ENCODE measurements at places on chromosomes 2 and 18. TPM values are rescaled to one million over a fixed set of nuclear protein-coding genes. Genes with fewer than 3 reads are reported as not detected.
A peak's percentile ranks its signal among the peaks of the same experiment; 100 is the strongest.

GRCh38 chr2:113275556-113276215 lies 3.0 kb downstream of the PAX8 start:
- no peak for DNase-seq

DNA sequence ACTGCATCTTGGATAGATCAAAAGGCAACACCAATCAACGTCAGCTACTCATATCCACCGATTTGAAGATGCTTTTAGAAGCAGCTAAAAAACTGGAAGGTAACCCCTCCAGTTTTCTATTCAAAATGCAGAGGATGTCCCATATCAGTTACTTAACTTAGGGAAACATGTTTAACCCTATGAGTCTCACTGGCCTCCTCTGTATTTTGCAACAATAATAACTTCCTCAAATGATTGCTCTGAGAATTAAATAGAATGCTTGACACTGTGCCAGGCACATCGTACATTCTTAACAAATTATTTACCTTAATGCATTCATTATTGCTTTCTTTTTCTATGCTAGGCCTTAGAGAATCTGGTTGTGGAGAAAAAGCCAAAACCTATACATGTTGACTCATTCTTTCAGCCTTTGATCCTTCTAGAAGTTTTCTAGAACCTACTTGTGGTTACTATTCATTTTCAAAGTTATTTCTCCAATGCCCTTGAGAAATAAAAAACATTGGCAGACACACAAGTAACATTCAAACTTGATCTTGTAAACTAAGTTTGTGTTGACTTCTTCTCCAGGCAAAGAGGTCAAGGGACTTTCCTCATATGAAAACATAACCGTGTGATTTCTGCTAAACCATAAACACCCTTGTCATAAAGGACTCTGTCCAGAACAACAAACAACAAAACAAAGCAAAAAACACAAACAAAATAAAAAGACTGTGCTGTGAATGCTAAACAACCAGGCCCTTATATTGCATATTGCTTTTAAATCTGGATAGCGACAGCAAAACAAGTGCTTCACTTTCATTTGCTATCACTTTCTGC lies 4.6 kb downstream of the DOCK10 start:
- no peak for DNase-seq

DNA sequence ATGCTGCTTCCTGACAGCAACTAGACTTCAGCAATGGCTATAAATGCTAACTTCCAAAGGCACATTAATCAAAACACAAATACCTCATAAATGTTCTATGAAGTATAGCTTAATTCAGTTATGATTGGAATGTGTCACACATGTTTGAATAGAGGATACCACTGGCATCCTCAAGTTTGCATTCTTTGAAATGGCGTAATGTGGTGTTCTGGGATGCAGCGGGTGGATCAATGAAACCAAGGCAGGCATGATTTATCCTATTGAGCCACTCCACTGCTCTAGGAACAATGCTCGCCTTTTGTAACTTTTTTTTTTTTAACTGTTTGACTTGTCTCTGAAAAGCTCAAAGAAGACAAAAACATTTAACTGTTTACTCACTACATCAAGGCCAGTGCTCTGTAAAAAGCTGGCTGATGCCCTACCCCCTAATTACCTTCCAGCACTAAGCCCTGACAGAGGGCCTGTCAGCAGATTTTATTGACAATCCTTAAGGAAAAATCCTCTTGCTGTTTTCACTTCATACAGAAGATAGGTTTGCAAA lies 278.8 kb upstream of the SESTD1 start:
- no peak for DNase-seq

DNA sequence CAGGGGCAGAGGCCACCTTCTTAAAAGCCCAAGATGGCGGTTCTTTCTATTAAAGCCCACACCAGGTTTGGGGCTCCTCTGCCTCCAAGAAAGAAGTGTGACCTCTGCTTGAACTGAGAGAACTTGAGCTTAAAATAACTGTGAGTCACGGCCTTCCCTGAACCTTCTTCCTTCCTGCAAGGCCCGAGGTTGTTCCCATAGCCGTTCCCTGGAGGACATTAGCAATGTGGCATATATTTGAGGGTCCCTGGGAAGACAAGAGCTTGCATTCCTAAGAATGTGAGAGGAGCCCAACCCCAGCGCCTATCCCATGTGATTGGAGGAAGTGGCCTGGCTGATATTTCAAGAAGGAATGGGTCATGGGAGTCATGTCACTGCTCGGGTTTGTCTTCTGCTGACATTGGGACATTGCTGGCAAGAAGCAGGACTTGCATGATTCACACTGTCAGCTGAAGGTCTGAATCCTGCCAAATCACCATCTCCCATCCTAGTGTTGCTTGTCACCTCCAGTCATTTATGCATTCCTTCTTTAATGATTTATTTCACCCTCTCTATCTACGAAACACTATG lies 168.1 kb downstream of the TRIB2 start:
- DNase-seq = no peak

DNA sequence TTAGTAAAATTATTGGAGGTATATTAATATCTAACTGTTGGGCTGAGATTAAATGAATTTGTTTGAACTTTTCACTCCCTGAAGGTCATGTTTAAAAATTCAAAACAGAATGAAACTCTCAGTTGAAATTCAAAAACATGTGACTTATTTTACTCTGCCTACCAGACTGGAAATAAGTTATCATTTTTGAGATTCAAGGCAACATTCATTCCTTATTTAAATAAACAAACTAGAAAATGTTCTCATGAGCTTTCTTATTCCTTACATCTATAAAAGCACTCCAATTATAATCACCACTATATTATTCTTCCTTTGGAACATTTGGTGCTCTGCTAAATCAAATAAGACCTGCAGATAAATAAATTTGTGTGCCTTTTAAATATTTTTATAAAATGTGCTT lies 217.8 kb downstream of the CDH2 start:
- no peak for DNase-seq

- no peak for DNase-seq
Measured at GRCh38 chr2:221372907-221373306, 199.2 kb downstream of the EPHA4 start.

DNA sequence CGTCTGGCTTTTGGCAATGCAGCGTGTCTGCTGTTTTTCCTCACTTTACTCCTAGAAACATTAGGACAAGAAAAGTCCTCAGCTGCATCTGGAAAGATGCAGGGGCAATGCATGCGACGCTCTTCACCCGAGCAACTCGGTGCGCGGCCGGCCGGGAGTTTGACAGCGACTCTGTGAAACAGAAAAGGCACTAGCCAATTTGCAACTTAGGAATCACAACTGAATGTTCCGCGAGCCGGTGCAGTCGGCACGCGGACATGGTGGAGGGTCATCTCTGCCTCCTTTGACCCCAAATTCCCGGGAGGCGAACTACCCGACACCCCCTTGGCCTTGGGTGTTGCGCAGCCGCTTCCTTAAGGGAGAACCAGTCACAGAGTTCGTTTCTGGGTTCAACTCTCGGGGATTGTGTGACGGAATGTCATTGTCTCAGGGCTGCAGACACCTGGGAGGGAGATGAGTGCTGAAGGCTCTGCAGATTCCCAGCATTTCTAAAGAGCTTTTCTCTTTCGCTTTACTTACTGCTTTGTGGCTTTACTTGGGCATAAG lies 9.8 kb downstream of the NR4A2 start:
- DNase-seq = no peak

DNA sequence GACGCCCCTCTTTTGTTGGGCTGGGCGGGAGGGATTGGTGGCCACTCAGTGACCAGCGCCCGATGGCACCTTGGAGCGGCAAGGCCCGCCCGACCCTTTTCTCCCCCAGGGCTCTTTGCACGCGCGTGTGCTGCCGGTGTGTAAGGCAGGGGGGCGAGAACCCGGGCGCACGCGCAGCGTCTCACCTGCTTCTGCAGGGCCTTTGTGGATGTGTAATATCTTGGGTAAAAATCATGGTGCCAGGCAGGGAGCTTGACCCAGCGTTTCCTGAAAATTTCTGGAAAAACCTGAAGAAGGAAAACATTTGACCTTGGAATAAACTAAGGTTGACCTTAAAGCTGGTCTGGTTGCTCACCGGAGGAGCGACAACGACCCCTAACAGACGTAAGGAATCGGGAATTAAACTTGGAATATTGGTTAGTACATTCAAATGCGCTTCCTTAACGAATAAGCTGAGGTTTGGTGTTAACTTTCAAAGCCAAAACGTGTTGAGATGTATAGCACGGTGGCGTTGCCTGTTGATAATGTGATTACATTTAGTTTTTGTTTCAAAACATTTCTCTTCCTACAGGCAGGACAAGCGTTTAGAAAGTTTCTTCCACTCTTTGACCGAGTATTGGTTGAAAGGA lies 438 bp downstream of the HSPE1 start:
- no peak for DNase-seq

DNA sequence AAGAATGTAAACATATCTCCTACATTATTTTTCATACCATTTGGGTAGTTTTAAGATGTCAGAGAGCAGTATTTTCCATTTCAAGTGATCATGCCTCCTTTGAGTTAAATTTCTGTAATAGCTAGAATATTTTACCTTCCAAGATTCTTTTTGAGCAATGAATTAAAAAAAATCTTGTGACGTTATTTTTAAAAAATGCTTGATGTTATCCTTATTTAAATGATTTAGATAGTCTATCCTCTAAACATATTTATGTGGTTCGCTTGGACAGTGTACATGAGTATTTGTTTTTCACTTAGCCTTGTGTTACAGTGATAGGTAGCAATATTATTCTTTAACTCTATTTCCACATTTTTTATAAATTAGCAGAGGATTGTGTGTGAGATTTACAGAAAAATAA lies 639.2 kb upstream of the CDH2 start:
- DNase-seq = no peak

DNA sequence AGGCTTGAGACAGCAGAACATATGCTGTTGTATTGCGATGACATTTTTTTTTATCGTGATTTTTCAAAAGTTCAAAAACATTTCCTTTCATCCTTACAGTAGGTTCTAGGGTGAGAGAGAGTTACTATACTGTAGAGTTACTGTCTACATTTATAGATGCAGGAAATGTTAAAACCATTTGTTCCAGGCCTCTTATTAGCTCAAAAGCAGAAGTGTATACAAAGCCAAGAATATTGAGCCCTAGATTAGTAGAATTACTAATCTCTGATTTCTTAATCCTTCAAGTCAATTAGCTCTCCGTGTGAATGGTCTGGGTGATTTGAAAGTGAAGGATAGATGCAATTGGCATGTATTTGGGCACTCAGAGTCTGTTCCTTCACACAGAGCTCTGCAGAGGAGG lies 73.1 kb downstream of the MAPRE2 start:
- DNase-seq = no peak

DNA sequence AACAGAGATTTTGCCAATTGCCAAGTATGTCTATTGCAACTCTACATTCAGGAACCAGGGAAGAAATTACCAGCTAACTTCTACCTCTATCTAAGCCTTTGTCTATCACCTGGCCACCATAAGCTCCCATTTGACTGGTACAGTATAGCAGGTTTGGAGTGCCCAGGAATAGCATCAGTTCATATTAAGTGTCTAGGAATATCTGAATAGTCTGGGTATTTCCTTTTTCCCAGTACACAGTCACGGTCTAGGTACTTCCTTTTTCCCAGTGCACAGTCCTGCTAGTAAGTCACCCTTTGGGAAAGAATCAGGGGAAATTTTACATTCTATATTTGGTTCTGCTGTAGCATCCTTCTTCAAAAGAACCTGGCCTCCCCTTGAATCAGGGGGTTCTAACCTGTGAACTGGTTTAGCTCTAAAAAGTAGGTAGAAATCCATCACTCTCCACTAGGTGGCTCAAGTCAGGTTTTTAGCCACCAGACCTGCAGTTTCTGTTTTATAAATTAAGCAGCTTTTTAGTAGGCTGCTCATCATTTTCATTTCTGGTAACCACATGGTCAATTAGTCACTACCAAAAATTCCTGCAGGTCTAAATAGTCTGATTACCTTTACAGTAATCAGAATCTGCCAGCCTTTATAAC lies 49.3 kb upstream of the DNAJC10 start:
- DNase-seq = no peak

DNA sequence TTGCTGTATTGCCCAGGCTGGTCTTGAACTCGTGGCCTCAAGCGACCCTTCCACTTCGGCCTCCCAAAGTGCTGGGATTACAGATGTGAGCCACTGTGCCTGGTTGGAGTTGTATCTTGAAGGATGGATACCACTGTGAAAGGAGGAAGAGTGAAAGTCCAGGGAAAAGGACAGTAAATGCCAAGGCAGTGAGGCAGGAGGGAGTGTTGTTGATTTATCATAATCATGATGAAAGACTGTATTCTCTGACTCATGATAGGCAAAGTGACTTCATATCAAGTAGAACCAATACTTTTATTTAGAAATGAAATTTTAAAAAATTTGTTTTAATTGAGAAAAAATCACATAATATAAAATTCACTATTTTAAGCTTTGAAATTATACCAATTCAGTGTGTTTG lies 162.3 kb downstream of the ARHGAP28 start:
- no peak for DNase-seq

DNA sequence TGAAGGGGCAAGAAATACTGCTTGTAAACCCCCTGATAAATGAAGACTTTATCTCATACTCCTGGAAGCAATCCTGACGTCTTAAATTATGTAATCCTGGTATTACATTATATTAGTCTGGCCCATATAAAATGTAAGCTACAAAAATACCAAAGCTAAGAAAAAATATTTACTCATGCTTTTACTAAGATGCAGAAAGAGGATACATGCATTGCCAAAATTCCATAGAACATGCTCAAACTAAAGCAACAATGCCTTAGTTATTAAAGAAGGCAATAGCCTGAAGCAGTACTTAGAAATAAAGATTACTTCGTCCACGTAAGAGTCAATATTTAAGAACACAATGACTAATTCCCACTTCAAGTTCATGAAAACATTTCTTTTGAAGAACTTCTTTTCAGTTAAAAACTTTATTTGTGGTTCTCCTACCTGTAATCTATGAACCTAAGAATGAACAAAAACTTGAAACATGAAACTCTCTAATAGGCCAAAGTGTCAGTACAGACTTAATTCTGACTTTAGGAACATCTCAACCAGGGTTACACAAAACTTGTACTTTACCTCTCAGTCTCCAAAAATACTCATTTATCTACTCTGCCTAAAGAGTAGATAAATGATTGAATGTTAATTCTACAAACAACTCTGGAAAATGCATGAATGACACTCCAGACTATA lies 117.3 kb downstream of the THADA start:
- no peak for DNase-seq

- peak; percentile 72 for DNase-seq
Measured at GRCh38 chr2:43169987-43170386, 56.4 kb downstream of the ZFP36L2 start.

DNA sequence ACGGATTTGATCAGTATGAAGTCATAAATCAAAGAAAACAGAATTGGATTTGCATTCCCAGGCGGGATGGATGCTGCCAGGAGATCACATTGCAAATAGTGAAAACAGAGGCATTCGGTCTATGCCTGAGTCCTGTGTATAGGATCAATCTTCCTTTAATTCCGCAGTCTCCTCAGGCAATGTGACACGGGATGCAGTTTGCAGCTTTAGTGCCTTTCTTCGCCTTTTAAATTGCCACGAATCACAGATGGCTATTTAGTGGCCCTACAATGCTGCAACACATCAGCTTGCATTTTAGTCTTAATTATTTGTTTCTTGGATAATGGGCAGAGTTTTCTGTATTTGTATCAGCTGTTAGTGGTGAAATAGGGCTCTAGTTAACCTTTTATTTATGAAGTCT lies 6.8 kb downstream of the ADCYAP1 start:
- DNase-seq = no peak

LIMS3 gene
- total RNA-seq = not detected

CCL20 gene
- 1.5 TPM for total RNA-seq

DOCK10 gene
- total RNA-seq = 184 TPM
